ENCODE measurements at places on chromosomes 11 and 22.

- no peak for DNase-seq
Measured at GRCh38 chr11:6652182-6652581, 3.4 kb downstream of the DCHS1 start.

- no peak for DNase-seq
Measured at GRCh38 chr22:39332441-39333064, 13.1 kb upstream of the RPL3 start.

GRCh38 chr22:49676783-49677494, 150.7 kb downstream of the BRD1 start:
- DNase-seq = no peak

DNA sequence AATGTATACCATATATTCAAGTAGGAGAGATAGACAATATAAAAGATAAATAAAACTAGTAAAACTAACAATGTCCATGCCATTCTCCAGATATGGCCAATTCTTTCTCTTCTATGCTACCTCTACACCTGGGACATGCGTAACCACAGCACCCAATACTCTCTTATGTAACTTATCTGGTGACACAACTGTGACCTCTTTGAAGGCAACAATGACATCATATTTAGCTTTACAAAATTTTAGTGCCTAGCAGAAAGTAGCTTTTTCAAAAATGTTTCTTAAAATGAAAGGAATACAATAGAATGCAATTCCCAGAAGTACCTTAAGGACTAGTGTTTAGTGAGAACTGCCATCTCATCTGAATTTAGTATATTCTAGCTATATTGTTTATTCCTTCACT, 36.8 kb downstream of the CDON start:
- DNase-seq = no peak

DNA sequence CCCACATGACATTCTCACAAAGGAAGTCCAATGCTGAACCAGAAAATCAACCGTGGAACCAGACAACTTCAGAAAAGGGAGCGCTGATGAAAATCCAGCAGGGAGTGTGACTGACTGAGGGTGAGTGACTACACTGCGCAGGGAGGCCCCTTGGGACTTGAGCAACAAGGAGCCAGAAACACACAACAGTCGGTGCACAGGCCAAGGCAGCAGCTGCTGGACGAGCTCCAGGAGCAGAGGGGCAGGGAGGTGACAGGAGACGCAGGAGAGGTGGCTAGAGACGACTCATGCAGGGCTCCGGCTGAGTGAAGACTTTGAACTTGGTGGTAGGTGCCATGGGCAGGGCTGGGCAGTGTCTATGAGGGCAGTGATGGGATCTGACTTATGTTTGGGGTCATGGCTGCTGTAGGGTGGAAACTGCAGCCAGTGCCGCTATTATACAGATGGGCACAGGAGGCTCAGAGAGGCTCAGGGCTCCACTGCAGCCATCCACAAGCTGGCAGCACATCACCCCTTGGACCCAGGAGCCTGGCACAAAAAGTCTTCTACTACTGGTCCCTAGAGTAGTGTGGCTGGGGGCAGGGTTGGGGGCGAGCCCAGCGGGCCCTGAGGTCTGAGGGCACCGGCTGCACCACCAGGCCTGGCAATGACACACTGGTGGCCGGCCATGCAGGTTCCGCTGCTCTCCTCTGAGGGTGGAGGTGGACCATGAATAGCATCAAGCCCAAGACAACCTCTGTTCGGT, 10.3 kb upstream of the FADD start:
- DNase-seq = no peak

- no peak for DNase-seq
Measured at GRCh38 chr11:34448223-34448994, 9.7 kb downstream of the CAT start.

DNA sequence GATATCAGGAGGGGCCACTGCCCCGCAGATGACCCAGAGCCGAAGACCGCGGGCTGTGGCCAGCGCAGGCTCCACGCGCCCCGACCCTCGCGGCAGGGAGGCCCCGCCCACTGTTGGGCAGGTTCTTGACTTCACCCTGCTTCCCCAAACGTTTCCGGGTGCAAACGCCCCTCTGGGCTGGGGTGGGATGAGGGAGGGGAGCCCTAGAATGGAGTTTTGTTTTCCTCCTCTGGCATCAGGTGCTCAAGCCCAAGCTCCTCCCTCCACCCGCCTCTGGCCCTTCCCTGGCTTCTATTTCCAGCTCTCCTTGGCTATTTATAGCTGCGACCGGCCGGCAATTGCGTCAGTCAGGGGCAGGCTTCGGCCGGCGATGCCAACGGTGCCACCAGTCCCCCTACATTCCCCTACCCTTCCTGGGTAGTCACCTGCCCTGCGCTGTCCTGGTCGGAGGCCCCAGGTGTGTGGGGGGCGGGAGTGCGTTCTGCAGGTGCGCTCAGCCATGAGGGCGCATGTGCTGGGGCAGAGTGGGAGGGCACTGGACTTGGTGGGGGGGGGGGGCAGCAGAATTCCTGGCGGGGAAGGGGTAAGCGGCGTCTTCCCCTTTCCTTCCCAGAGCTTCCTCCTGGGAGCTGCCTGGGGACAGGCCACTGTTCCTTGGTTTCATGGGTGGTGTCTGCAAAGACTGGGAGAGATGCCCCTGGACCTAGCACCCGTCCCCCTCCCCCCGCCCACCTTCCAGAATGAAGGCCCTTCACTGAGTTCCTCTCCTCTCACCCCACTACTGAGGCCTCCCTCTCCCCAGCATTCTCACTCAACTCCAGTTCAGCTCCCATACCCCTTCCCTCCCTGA, 23.6 kb downstream of the DUSP8 start:
- no peak for DNase-seq

DNA sequence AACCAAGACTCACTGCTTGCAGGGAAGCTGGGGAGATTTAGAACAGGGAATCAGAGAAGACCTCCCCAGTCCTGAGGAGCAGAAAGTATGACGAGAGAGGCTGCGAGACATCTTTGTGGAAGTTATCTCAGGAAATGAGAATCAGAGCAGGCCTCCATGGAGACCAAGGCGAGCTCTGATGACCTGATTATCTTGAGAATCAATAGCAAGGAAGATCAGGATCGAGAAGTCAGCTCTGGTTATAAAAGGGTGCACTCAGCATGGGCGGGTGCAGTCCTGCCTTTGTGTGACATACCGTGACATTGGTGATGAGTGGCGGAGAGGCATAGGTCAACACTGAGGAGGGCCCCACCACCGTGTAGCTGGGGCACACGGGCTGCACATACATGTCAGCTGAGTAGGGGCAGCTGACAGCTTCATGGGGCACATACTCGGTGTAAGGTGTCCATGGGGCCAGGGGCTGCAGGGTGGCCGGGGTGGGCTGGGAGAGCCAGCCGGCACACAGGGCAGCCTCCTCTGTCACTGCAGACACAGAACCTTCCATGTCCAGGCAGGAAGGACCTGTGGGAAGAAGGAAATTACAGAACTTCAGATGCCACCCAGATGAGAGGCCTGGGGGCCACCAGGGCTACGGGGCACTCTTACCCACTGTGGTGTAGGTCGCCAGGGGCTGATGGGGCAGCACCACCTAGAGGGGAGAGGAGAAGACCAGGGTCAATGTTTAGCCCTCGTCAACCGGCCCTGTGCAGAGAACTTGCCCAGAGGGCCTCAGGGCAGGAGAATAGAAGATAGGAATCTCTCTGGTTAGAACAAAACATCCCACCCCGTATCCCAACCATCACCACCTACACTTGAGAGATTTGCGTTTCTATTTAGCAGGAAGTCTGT, 21.7 kb downstream of the POU2AF1 start:
- DNase-seq = no peak

GRCh38 chr22:40203572-40203971, 25.8 kb downstream of the TNRC6B start:
- DNase-seq = no peak

DNA sequence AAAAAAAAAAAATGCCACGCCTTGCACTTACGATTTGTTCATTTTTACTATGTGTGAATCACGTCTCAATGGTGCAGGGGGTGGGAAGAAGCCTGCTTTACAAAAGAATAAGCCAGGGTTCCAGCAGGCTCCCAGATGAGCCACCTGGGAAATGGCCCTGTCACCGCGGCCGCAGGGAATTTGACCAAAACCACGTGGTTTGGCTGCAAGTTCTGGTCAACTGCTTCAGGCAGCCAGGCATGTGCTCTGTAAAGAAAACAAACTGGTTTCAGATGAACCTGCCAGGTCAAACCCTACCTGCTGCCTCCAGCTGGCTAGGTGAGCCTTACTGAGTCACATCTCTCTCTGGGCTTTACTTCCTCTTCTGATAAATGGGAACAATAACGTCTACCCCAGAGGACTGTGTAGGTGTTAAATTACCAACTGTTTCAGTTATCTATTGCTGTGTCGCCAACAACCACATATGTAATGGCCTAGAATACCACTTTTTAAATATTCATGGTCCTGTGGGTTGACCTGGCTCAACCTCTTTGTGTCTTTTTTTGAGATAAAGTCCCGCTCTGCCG, 30.5 kb upstream of the GCAT start:
- DNase-seq = no peak

- DNase-seq = no peak
Measured at GRCh38 chr11:32602657-32603415, 19.2 kb downstream of the EIF3M start.
